ENCODE measurements at places on chromosomes 7 and 10.

- no peak for DNase-seq
Observed at GRCh38 chr7:149296368-149296767, 34.4 kb downstream of the ZNF783 start.

DNA sequence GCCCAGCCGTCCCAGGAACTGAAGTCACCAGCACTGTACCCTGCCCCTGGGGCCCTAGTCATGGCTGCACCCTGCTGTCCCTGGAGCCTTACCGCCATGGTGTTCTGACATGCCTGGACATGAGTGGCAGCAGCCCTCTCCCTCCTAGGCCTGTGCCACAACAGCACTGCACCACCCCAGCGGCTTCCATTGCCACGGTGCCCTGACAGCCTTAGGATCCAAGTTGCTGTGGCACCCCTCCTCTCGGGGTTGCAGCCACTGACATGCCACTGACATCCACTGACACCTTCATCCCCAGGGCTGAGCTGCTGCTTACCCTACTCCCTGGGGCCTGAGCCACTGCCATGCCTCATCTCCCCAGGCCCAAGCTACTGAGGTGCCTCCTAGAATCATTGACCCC is 39.6 kb upstream of the SHH start:
- DNase-seq = no peak

- DNase-seq = no peak
Observed at GRCh38 chr10:90289037-90289436, 568.8 kb downstream of the HTR7 start.

GRCh38 chr7:34081935-34082334 is 176.6 kb downstream of the BMPER start:
- no peak for DNase-seq
